ENCODE measurements at places on chromosomes 4 and X.

DNA sequence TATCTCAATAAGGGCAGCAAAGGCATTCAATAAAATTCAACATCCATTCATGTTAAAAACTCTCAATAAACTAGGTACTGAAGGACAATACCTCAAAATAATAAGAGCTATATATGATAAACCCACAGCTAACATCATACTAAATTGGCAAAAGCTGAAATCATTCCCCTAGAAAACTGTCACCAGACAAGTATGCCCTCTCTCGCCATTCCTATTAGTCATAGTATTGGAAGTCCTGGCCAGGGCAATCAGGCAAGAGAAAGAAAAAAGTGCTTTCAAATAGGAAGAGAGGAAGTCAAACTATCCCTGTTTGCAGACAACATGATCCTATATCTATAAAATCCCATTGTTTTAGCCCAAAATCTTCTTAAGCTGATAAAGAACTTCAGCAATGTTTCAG is 116.8 kb downstream of the TENT5D start:
- DNase-seq, result no peak

GRCh38 chr4:185339941-185340340 is 55.8 kb downstream of the LRP2BP start:
- DNase-seq, result no peak

DNA sequence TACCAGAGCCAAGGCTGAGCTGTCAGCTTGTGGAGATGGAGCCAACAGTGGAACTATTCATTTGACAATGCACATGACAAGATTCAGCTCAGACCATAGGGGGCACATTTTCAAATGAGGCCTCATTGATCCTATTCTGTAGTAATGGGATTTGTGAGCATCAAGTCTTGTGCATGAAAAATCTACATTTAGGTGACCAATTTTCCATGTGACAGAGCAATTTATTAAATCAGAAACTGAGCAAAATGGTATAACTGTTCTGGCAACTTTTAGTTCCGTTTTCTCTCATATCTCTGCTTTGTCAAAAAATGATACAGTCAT is 108.5 kb upstream of the PCDH18 start:
- no peak for DNase-seq

DNA sequence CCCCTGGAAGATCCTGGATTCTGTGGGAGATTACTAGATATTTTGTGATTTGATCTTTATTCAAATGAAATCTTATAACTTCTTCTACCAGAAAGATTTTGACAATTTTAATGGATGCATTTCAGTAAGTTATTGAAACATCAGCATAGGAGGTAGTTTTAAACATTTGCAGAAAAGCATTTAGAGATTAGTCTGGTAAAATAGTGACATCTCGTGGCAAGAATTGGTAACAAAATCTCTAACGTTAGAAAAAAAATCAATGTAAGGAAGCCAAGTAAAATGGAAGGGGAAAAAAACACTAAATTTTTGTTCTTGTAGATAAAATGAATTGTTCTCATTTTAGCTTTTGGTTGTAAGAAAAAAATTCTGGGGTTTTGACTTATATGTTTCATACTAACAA is 73.3 kb downstream of the TASL start:
- peak; percentile 4 for DNase-seq
